ENCODE measurements at places on chromosomes 13 and 19.

DNA sequence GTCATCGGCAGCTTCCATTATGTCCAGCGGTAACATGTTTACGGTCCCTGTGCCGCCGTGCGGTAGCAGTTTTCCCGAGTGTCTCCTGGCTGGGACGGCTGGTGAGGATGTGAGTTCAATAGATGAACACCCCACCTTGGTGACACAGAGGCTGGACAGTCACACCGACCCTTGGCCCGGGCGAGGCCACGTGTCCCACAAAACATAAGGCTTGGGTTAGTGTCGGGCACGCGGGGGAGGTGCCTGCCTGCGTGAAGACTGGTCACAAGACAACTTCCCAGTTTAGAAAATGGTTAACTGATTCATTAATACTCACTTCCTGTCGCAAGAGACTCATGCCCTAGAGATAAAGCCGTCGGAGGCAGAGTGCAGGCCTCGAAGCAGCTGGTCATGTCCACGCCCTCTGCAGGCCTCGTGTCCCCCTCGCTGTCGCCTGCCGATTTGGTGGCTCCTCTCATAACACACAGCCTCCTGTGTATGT is 17.2 kb downstream of the RASA3 start:
- DNase-seq: peak; percentile 33

DNA sequence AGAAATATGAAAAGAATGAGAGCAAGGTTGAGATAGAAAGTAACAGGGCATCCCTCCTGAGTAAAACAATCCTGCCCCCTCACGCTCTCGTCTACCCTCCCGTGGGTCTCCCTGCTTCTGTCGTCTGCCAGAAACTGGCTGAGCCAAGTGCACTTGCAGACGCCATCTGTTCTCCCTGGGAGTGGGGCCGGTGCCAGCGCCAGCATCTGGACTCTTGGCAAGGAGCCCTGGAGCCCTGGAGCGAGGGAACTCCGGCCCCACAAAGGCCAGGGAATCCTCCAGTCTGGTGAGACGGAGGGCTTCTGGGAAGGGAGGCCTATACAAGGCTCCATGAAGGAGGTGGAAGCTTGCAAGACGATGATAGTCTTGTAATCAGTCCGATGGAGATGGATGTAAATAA is 2.3 kb upstream of the TMEM91 start:
- DNase-seq: no peak

GRCh38 chr13:34300559-34300958 is 482.6 kb downstream of the RFC3 start:
- DNase-seq: no peak

- DNase-seq: no peak
Observed at GRCh38 chr19:17948514-17948900, 15.7 kb downstream of the CCDC124 start.

DNA sequence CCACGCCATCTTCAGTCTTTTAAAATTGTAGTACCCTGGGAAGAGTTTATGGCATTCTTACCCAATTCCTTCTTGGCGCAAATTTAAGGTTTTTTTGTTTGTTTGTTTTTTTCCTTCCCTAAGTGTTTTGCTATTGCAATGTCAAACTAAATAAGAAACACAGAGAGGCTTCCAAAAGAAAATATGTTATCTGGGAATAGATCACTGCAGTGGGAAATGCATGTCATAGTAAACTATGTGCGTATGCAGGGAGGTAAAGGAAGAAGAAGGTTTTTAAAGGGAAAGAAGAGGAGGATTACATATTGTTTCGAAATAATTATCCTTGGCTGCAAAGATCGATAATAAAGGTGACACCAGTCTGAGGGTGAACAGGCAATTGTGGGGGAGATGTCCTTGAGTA is 13.2 kb downstream of the CLEC11A start:
- DNase-seq: no peak

DNA sequence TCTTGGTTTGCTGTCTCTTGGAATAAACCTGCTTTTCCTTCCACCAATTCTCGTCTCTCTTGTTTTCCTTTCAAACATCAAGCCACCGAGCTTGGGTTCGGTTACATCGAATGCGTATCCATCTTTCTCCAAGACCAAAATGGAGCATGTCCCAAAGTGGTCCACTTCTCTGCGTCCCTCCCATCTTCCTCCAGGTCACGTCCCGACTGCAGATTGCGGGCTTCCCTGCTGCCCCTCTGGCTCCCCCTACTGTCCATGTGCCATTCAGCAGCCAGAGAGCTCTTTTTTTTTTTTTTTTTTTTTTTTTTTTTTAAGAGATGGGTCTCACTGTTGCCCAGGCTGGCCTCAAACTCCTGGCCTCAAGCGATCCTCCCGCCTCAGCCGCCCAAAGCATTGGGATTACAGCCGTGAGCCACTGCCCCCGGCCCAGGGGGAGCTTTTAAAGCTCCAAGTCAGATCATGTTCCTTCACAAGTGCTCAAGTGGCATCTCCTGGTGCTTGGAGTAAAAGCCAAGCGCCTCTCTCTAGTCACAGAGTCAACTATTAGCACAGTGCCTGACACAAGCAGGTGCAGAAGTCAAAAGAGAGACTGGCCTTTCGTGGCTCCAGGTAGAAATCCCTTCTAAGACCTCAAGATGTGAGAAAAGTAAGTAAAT is 10.0 kb downstream of the COL5A3 start:
- peak; percentile 64 for DNase-seq

DNA sequence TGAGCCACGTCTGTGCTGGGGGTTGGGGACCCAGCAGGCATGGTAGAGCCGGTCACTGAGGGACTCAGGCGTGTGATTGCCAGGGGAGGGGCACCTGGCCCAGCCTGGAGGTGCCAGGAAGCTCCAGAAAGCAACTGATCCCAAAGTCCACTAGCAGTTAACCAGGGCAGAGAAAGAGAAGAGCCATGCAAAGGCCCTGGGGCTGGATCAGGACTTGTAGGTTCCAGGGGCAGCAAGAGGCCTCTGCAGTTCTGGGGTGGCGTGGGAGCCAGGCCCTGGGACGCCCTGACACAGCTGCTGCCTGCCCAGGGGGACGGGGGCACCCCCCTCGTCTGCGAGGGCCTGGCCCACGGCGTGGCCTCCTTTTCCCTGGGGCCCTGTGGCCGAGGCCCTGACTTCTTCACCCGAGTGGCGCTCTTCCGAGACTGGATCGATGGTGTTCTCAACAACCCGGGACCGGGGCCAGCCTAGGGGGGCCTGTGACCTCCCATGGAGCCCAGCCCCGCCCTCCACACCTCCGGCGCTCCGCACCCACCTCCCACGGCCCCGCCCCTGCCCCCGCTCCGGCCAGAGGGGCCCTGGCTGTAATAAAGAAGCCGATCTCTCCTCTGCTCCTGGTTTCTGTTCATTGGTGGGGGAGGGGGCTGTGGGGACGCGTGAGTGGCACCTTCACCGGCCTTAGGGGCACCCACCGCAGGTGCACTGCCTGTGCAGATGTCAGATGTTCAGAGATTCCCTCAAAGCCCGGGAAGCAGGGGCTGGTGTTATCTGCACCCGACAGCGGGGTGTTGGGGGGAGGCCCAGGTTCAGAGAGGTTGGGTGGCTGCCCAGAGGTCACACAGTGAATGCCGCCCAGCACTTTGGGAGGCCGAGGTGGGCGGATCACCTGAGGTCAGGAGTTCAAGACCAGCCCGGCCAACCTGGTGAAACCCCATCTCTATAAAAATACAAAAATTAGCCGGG is 4.1 kb downstream of the AZU1 start:
- DNase-seq: no peak

GRCh38 chr19:4539693-4540581 is at the start of gene LRG1:
Gene LRG1, minus strand, starts transcription at chr19:4540036. Its CDS starts 23 bp downstream, at chr19:4540013.
- no peak for DNase-seq

DNA sequence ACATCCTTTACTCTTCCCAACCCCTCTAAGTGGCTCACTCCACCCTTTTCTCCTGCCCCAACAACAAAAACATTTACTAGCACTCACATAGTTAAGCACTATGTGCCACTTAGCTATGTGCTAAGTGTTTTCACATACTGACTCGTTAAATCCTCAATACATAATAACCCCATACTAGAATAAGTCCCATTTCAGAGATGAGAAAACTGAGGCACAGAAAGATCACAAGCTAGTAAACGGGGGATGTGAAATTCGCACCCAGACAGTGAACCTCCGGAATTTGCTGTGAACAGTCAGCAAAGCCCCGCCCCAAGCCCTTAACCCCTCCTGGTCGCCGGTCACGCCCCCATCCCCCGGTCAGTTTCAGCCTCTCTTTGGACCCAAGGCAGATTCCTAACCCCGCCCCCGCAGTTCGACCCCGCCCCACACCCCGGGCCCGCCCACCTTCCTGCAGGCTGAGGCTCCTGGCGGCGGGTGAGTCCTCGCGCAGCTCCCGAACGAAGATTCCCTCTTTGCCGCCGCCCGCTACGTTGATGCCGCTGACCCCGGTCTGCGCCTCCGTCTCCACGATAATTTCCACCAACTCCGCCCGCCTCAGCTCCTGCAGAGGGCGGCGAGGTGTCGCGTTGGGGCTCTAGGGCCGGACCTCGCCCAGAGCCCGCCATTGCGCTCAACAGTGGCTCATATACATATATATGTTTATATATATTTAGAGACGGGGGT is 9.8 kb downstream of the PRX start:
- peak; percentile 69 for DNase-seq

- DNase-seq: no peak
Observed at GRCh38 chr19:10327793-10328192, 5.5 kb downstream of the RAVER1 start.

DNA sequence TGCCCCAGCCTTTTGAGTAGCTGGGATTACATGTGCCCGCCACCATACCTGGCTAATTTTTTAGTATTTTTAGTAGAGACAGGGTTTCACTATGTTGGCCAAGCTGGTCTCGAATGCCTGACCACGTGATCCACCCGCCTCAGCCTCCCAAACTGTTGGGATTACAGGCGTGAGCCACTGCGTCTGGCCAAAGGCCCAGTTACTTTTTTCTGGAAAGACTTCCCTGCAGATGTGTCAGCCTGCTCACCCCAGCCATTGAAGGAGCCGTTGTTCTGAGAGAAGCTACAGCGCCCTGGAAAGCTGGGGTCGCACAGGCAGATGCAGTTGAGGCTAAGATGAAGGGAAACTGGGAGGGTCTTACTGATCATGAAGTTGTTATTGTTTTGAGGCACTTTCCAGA is 7.9 kb upstream of the ZNF626 start:
- no peak for DNase-seq

GRCh38 chr19:58519087-58519354 is 589 bp downstream of the ZBTB45 start:
- DNase-seq: peak; percentile 52

GRCh38 chr19:55451163-55451964 is 8.3 kb upstream of the SHISA7 start:
- DNase-seq: peak; percentile 26

- DNase-seq: no peak
Observed at GRCh38 chr13:51212758-51213157, 9.4 kb upstream of the FAM124A start.

- DNase-seq: no peak
Observed at GRCh38 chr13:42549552-42549936, 24.4 kb upstream of the TNFSF11 start.

GRCh38 chr19:17282488-17283125 is 906 bp downstream of the ANKLE1 start:
- DNase-seq: peak; percentile 80

DNA sequence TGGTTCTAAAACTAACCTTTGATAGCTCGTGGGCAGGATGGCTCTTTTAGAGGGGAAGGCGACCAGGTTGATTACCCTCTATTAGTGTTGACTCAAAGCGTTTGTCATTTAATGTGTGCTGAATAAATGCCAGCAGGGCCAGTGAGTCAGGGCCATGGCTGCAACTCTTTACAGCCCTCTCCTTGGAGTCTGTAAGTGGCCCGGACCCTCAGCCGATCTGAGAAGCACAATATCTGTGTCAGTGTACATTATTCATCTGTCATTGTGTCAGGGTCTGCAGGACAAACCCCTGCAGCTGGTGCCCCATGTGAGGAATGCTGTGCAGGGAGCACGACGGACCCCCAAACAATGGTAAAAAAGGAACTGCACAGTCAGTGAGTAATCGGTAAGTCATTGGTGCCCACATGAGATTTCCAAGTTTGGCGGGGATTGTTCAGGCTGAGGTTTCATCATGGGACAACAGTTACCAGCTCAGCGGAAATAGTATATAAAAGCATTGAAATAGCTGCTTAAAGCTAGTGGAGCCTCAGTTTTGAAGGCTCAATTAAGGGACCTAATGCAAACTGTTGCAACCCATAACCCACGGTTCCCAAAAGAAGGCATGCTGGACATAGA is 139.1 kb downstream of the ZNF675 start:
- no peak for DNase-seq

- DNase-seq: no peak
Observed at GRCh38 chr13:107851670-107852069, 363.7 kb downstream of the LIG4 start.

DNA sequence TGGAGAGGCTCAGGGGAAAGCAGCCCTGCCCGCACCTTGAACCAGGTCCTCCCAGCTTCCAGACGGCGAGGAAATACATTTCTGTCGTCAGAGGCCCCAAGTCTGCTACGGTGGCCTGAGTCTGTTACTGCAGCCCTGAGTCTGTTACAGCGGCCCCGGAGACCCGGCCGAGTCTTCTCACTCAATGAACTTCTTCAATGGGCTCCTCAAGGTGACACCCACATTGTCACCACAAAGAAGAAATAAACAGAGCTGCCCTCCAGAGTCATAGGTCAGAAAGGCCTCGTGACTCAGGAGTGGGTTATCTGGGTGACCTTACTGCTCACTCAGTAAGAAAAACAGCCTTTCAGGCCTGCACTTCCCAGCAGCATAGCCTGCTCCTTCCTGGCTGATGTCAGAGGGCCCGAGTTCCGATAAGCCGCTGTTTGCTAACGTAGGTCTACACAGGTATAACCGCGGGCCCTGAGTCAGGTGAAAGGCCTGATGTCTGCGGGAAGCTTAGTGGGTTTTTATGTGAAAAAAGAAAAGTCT is 66.9 kb upstream of the TM9SF2 start:
- DNase-seq: peak; percentile 70

GRCh38 chr19:7426986-7427385 is 61.8 kb downstream of the PEX11G start:
- DNase-seq: no peak

DNA sequence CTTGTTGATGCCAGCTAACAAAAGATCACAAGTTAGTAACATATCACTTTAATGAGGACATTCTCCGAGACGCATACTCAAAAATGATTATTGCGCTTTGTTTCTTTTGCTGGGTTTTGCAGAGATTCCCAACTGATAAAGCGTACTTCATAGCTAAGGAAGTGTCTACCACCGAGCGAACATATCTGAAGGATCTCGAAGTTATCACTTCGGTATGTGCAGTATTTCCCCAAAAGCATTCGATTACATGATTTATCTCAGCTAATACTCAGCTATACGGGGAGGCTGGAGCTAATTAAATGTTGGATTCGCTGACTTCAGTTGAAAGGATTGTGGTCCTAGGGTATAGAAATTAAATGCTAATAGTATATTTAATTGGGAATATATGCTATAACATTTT is 166.3 kb downstream of the STK24 start:
- no peak for DNase-seq

DNA sequence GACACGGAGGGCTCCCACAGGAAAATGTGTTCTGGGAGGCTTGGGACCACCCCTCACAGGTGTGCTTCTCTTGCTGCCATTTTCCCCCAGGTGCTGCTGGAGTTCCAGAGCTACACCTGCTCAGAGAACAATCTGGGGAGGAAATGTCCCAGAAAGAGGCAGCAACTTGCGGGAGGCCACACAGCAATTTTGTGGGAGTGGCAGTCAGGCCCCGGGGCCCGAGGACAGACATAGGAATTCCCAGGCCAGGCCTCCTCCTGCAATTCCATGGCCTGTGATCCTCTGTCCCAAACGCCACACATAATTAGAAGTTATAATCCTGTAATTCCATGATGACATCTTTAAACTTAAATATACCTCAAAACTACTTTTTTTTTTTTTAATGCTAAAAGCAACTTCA is 1.8 kb downstream of the RHPN2 start:
- DNase-seq: no peak

GRCh38 chr19:31578326-31578725 is 229.1 kb upstream of the TSHZ3 start:
- DNase-seq: no peak
